Putamen (tissue), 1 donor: ENCODE measurements at places on chromosomes 6 and 20.

GRCh38 chr20:57869291-57869950 lies 159.6 kb upstream of the PMEPA1 start:
- DNase-seq, result peak; percentile 71

DNA sequence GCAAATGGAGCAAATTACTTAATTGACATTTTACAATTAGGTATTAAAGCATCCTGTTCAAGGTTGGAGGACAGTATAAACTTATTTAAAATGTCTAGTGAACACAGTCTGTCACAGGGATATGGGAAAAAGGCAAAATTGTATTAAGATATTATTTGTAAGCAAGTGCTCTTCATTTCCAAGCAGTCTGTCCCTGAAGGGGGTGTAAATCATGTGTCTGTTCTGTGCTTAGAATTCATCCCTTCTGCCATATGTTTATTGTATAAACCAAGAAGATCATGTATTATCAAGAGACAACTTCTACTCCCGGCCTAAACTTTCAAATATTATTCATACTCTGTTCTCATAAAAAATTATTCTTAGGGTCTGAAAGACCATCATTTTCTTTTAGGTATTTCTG lies 144.8 kb downstream of the BCKDHB start:
- DNase-seq, result no peak

GRCh38 chr6:69784595-69785377 lies 12.0 kb downstream of the LMBRD1 start:
- no peak for DNase-seq

GRCh38 chr6:30325150-30325872 lies 1.4 kb upstream of the TRIM39 start:
- DNase-seq, result no peak

- no peak for DNase-seq
Measured at GRCh38 chr6:14739827-14740226, 506.0 kb upstream of the JARID2 start.

GRCh38 chr20:56664796-56665195 lies 35.7 kb downstream of the TFAP2C start:
- DNase-seq, result no peak

DNA sequence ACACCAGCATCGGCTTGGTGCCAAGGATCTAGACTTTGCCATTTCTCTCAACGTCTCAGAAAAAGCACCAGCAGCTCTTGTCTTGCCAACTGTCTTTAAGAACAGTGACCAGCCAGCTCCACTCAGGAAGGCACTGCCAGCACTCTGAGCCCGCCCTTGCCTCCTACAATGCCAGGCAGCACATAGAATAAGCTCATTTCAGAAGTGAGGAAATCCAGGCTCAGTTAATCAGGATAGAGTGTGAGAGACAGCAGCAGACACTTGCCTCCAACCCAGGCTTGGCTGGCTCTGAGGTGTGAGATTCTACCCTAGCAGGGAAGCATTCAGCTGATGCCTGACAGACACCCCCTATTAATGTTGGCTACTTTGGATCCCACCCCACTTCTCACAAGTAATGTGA lies 4.3 kb upstream of the SYNDIG1 start:
- no peak for DNase-seq

DNA sequence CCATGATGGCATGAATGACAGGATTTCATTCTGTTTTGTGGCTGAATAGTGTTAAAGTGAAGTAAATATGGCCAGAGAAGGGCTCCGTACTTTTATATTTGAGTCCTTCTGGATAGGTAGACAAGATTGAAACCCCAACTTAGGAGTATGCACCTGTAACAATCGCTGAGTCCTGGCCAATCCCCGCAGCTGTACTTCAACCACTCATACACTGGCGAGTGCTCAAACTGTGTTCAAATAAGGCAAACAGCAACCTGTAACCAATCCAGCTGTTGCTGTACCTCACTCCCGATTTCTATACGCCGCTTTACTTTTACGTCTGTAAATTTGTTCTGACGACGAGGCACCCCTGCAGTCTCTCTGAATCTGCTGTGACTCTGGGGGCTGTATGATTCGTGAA lies 6.7 kb downstream of the TTLL2 start:
- no peak for DNase-seq

- DNase-seq, result no peak
Measured at GRCh38 chr6:95203153-95203754, 374.1 kb upstream of the MANEA start.

- no peak for DNase-seq
Measured at GRCh38 chr6:71537717-71538116, 249.1 kb downstream of the OGFRL1 start.

GRCh38 chr6:167314180-167314821 lies 10.6 kb upstream of the TTLL2 start:
- no peak for DNase-seq

DNA sequence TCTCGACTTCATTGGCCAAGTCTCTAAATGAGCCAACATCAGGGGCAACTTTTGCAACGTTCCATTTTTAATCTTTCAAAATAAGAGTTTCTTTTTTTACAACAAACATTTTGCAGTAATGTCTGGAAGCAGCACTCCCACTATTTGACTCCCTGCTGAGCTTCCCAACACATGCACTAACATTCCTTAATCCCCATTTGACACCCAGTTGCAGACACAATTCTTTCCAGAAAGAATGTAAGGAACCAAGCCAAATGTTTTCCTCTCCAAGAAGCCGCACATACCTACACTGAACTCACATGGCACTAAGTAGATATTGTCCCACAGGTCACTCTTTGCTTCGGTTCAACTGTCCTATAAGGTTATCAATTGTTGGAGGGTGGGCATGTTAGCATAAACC lies 165.6 kb downstream of the GRM1 start:
- no peak for DNase-seq

GRCh38 chr6:43938178-43939105 lies 168.4 kb downstream of the VEGFA start:
- no peak for DNase-seq
